ENCODE measurements at places on chromosomes 2 and 18. TPM values are rescaled to one million over a fixed set of nuclear protein-coding genes. Genes with fewer than 3 reads are reported as not detected.

CIAO1 gene
- polyA plus RNA-seq = 83.6 TPM

REG3A gene
- not detected for polyA plus RNA-seq

TRPM8 gene
- 0.33 TPM for polyA plus RNA-seq

CCBE1 gene
- polyA plus RNA-seq = 31.5 TPM

CIB4 gene
- polyA plus RNA-seq = 0.48 TPM

MOGAT1 gene
- 0.27 TPM for polyA plus RNA-seq

SGPP2 gene
- 17.4 TPM for polyA plus RNA-seq

DNAH6 gene
- 3.6 TPM for polyA plus RNA-seq

MAB21L4 gene
- polyA plus RNA-seq = 4.8 TPM

GRCh38 chr2:84700006-84700405, 180.9 kb downstream of the TRABD2A start:
- no peak for DNase-seq

DNA sequence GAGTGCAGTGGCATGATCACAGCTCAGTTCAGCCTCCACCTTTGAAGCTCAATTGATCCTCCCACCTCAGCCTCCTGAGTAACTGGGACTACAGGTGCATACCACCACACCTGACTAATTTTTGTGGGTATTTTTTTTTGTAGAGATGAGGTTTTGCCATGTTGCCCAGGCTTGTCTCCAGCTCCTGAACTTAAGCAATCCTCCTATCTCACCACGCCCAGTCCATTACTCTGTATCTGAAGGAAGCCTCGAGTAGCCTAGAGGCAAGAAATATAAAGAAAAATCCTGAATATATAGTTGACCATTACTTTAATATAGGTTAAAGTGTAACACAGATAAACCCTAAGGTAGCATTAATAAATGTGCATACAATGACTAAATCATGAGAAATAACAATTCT, 686.8 kb upstream of the PIK3C3 start:
- no peak for DNase-seq

- DNase-seq = no peak
These were observed 2.0 kb downstream of the CDC42EP3 start for GRCh38 chr2:37669446-37669845.

- no peak for DNase-seq
These were observed 125.6 kb upstream of the TACR1 start for GRCh38 chr2:75324861-75325284.

DNA sequence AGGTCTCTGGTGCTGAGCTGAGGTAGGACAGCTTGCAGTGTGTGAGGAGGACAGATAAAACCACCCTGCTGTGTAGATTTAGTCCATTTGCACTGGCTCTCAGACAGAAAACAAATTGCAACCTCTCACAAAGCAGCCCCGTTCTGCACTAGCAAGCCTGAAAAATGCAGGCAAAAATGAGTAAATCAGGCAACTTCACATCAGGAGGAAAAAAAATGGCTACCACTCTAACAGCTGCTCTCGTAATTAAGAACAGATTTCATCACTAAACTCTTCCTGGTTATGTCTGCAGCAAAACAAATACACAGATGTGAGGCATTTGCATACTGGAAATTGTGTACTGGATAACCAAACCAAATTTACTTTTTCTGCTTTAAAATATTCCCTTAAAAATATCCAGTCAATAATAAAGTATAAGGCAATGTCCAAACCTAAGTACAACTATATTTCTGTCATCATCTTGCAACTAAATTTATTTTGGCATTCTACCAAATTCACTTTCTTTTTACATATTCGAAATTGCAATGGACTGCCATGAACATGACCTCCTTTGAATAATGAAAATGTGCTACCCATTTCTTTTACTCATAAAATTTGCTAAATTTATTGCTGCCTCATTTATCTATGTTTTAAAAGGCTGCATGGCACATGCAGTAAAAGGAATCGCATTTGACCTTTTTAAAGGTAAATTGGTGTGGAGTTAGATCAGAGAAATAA, 157.4 kb downstream of the AFF3 start:
- DNase-seq = peak; percentile 53

GRCh38 chr2:219870041-219870440, 242.6 kb downstream of the SLC4A3 start:
- DNase-seq = no peak

DNA sequence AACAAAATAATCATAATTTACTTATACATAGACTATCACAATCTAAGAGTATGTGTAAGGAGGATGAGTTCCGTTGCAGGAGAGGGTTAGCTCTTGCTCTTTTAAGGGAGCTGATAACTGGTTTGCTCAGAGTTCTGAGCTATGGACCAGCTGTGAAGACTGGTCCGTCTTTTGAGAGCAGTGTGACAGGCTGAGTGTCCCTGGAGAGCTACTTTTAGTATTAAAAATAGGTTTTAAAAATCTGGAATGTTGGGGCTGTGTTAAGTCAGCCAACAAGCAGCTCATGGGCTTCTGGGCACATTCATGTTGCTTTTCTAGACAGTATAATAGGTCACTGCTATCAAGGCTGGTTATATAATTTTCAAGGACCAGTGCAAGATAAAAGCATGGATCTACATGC, 41.5 kb upstream of the TMEM131 start:
- no peak for DNase-seq

DNA sequence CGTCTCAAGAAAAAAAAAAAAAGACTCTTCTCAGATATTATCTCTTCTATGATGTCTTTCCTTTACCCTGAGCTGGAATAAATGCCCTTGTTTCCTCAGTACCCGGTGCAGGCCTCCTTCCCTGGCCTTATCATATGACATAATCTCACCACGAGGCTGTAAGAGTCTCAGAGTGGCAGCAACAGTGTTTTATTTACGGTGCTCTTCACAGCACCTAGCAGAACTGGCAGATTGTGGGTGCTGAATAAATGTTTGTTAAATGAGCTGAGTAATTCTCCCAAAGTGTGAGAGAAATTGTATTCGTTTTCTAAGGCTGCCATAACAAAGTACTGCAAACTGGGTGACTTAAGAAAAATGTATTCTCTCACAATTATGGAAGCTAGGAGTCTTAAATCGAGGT, 82.8 kb upstream of the CD28 start:
- DNase-seq = no peak

- no peak for DNase-seq
These were observed 226.2 kb upstream of the TNP1 start for GRCh38 chr2:217086038-217086522.
